Left cardiac atrium (tissue), 4 donors: ENCODE measurements at places on chromosomes 16 and 17. TPM values are rescaled to one million over a fixed set of nuclear protein-coding genes. Genes with fewer than 3 reads are reported as not detected.

Gene CDC42EP4
- 44.9 TPM for total RNA-seq

Gene RGS11
- 14.8 TPM for total RNA-seq

GRCh38 chr16:997440-998051 is 16.0 kb downstream of the SOX8 start:
- DNase-seq, result peak; percentile 54

GRCh38 chr16:2992383-2993081 is 12.3 kb upstream of the PKMYT1 start:
- no peak for DNase-seq

- no peak for DNase-seq
Measured at GRCh38 chr16:29743475-29743826, 2.3 kb downstream of the C16orf54 start.

Gene PTGES3L
- total RNA-seq, result 37.8 TPM

DNA sequence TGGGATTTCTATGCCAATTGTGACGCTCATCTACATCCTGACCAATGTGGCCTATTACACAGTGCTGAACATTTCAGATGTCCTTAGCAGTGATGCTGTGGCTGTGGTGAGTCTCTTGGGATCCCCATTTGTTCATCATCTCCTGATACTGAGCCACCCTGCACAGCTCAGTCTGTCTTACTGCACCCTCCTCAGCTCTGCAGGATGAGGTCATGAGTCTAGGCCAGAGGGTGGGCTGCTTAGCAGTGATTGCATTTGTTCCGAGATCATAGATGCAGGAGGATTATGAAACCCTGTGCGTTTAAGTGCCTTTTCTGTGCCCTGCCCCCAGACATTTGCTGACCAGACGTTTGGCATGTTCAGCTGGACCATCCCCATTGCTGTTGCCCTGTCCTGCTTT is 19.5 kb downstream of the SLC7A6OS start:
- DNase-seq, result no peak

DNA sequence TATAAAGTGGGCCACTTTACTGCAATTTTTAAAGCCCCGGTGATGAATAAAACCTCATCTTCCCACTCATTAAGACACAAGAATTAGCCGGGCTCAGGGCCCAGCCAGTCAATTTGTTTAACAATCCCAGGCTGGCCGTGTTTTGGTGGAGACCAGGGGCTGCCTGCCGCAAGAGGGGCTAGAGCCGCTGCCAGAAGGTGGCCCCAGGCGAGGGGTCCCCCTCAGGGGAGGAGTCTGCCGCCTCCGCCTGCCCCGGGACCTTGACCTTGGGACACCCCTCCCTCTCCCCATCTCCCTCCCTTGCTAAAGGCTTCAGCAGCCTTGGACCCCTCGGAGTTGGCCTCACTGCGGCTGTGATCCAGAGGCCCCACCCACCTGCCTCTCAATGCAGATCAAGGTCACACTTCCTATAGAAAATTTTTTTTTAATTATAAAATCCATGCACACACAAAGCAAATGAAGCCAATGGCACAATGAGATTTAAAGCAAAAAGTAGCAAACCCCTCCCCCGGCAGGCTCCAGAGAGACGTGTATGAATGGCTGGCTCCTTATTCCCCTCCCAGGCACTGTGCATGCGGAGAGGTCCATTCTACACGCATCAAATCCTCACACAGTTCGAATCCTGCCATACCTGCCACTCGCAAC is 23.0 kb upstream of the SLC38A10 start:
- no peak for DNase-seq
